ENCODE measurements at places on chromosomes 2 and 18. TPM values are rescaled to one million over a fixed set of nuclear protein-coding genes. Genes with fewer than 3 reads are reported as not detected.

DNA sequence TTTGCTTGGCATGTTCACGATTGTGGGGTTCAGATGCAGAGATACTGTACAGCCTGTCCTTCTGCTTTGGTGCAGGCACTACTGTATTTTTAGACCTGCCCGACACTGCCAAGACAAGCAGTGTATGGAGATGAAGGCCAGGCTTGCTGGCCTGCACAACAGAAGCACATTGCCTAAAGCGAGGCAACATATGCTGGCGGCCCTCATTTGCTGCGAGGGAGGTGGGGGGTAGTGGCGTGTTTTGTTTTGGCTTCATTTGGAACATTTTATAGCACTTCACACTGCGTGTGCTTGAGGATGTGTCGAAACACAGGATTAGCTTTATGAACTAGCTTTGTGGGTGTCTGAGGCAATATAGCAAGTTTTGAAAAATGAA, 27.0 kb downstream of the TMEM182 start:
- DNase-seq = no peak

HOXD11 gene
- total RNA-seq = 0.37 TPM

NBAS gene
- total RNA-seq = 35.0 TPM

- no peak for DNase-seq
Measured at GRCh38 chr2:150191349-150191748, 296.1 kb downstream of the RND3 start.

DNA sequence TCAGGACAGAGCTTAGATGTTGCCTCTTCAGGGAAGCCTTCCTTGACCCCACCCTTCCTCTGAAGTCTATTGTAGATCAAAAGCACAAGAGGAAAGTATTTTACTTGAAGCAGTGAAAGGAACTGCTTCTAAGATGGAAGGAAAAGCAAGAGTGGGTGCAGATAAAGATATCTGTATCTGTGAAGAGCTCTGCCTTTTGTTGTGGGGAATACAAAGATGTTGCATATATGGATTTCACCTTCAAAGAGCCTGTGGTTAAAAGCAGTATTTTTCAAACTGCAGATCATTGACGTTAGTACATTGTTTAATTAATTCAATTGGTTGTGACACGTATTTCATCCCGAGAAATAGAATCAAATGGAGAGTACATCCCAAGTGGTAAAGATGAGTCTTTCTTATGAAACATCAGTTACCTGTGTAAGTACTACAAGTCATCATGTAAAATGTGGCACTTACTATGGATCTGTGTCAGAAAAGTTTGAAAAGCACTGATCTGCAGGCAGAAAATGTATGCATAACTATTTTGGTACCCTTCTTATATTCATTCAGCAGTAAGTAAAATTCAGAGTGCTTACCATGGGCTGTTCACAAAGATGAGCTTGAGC, 24.6 kb upstream of the TNFRSF11A start:
- no peak for DNase-seq

CROCC2 gene
- not detected for total RNA-seq

DNA sequence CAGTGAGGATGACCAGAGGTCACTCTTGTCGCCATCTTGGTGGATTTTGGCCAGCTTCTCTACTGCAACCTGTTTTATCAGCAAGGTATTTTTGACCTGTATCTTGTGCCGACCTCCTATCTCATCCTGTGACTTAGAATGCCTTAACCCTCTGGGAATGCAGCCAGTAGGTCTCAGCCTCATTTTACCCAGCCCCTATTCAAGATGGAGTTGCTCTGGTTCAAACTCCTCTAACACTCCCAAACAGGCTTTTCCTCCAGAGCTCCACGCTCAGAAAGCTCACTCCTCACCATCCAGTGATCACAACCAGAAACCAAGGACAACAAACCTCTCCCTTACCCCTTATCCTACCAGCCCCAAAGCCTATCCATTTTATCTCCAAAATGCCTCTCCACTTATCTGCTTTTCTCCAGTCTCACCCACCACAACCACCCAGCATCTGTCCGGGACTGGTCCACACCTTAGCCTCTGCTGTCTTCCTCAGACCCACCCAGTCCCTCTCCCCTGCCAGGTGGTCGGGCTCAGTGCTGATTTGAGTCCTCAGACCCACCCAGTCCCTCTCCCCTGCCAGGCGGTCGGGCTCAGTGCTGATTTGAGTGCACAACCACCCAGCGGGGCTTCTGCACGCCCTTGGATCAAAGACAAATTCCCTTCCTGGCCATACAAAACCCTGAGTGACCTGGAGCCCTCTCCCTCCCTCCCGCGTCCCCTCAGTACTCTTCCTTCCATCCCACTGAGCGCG, 11.7 kb upstream of the SMAD7 start:
- DNase-seq = no peak

DNA sequence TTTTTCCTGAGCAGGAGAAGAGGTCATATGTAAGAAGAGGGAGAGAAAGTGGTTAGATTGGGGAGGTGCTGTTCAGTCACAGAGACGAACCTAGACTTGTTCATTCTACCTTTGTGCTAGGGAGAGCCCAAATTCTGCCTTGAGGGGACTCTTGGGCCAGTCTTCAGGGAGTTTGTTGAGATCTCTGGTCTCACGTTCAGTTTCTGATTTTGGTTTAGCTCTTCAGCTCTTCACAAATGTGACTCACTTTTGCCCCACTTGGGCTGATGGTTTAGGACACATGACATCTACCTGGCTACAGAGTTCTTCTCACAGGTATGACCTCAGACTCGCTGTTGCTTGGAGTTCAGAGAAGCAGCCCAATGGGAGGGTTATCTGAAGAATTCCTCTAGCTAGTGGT, 49.2 kb upstream of the DARS1 start:
- no peak for DNase-seq

DNA sequence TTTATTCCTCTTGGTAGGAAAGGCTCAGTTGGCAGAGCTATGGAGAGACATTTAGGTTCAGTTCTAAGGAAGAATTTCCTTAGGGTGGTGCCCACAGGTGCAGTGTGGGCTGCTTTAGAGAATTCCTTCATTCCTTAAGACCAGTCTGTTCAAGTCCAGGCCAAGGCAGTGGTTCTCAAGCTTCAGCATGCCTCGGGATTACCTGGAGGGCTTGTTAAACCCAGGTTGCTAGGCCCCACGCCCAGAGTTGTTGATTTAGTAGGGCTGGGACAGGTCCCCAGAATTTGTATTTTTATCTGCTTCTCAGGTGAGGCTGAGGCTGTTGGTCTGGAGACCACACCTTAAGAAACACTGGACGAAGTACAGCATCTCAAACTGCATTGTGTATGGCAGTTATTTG, 68.9 kb downstream of the CERS6 start:
- DNase-seq = peak; percentile 34

- no peak for DNase-seq
Measured at GRCh38 chr2:127310980-127311379, 17.0 kb upstream of the ERCC3 start.

- DNase-seq = no peak
Measured at GRCh38 chr2:236803621-236804020, 234.0 kb downstream of the ACKR3 start.

GRCh38 chr18:5158172-5158571, 38.9 kb downstream of the AKAIN1 start:
- DNase-seq = no peak

DNA sequence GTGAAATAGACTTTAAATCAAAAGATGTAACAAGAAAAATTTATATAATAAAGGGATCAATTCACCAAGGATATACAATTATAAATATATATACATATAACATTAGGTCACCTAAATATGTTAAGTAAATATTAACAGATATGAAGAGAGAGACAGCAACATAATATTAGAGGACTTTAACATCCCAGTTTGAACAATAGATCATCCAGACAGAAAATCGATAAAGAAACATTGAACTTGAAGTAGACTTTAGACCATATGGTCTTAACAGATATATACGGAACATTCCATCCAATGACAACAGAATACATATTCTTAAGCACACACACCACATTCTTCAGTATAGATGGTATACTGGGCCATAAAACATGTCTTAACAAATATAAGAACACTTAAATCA, 649.6 kb upstream of the SETBP1 start:
- DNase-seq = no peak

UGT1A4 gene
- 2.2 TPM for total RNA-seq

DNA sequence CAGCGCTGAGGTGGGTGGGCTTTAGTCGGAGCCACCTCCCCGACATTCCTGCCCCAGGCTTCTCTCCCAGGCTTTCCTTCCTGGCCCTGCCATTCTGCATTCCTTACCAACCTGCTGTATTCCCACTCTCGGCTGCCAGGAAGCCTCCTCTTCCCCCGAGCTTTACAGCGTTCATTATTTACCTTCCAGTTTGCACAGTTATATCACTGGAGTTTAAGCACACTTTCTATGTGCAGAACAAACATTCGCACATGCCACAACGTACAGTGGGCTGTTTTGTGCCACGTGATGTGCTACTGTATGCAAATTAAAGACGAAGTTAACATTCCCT, 246.3 kb downstream of the SOX11 start:
- DNase-seq = no peak

DNA sequence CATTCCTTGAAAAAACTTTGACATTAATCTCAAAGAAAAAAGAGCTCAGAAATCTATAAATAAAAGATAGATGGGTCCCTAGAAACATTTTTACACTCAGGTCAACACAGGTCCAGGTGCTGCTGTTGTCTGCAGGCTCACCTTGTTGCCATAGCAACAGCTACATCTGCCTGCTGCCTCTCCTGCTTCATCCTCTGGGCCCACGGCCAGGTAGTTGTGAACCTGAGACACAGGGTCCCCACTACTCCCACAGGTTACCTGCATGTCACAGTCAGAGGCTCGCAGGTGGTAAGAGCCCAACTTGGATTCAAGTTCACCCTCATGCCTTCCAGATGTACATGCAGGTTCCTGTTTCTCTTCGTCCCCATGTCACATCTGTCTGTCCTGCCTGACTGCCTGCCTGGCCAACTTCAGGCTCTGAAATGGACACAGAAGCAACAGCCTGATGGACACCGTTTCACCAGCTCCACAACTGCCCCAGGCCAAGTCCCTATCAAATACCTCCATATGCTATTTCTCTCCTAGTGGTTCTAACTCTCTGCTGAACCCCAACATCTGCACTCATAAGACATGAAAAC, 88.3 kb upstream of the SALL3 start:
- no peak for DNase-seq

C1GALT1C1L gene
- not detected for total RNA-seq

DNA sequence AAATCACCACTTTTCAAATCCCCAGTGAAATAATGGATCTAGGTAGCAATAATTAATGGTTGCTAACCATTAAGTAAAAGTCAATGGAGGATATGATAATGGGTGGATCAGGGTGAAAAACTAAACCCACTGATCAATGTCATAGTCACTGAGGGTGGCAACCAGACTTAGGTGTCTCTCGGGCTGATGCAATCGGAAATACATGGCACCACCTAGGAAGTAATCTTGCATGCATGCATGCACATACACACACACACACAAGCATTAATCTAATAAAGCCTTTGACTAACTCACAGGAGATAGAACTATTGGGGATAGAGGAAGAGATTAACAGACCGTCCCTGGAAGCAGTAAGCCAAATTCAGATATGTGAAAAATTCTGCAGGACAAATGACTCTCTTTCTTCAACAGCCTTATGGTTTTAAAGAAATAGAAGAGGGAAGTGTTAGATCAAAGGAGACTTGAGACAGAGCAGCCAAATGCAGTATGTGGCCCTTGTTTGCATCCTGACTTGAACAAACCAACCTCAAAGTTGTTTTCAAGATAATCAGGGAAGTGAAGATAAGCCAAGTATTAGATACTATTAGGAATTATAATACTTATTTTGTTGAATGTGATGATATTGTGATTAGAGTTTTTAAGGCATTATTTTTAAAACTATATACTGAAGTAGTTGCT, 186.0 kb upstream of the RMP24 start:
- no peak for DNase-seq

DNA sequence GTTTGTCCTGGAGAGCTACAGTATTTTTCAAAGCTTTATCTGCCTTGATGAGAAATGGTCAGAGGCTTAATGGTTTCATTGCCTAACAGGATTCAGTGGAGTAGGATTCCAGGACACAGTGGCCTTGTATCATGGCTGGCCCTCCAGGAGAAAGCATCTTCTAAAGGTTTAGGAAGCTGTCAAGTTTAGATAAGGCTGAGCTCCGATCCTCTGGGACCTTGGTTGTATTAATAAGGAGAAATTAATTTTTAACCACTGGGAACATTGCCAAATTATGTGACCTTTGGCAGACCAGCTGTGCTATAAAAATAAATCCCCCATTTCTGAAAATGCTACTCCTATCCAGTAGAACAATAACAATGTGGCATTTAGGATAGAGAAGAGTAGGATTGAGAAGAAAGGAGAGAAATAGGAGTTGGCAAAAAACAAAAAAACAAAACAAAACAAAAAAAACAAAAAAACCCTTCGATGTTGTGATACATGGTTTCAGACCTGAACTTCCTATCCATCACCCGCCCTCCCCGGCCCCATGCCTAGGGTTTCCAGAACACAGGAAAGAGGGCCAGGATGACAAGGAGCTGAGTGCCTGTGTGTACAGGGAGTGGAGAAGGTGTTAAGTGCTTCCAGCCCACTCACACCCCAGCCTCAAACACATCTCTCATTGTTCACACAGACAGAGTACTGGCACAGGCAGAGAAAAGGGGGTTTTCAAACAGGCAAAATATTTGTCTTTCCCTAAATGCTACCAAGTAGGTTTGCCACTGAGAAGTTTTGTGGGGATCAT, 6.3 kb downstream of the NRP2 start:
- no peak for DNase-seq

CXCR1 gene
- total RNA-seq = 0.11 TPM

APCDD1 gene
- total RNA-seq = 5.2 TPM

DNA sequence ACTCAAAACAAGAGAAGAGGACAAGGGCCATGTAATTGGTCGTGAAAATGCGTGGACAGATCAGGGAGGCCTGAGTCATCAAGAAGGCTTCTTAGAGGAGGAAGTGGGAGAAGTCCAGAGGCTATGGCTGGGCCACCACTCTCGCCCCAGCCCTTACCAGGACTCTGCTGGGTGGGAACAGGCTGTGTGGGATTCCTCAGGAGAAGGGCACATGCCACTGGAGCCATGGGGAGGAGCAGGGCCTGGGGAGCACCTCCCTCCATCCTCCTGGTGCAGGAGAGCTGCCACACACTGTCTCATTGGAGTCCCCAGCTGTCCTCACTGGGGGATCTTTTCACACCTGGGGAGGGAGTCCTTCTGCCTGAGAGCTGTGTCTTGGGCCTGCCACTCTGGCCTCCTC, 9.4 kb upstream of the RALB start:
- no peak for DNase-seq

GKN2 gene
- not detected for total RNA-seq

DNA sequence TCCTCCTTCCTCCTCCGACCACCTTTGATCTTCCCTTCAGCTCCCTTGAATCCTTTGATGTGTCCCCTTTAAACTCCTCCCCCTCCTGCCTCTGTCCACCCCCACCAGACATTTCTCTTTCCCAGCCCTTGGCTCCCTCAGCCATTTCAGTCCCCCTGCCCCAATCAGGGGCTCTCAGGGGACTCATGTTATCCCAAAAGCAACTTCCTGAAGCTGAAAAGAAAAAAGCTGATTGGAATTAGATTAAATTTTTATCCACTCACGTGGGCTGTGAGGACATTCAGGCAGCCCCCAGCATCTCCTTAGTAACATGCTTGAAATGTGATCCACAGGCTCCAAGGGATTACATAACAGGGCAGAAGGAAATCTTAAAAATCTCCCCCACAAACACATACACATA, 81.3 kb downstream of the NEURL3 start:
- DNase-seq = no peak

GRCh38 chr2:152506843-152507242, 171.9 kb downstream of the FMNL2 start:
- no peak for DNase-seq
